Astrocyte (in vitro differentiated cells and primary cell): ENCODE measurements at places on chromosomes 5 and 9. TPM values are rescaled to one million over a fixed set of nuclear protein-coding genes. Genes with fewer than 3 reads are reported as not detected.

The CAVIN4 gene
- total RNA-seq: 4.2 and 6.0 TPM in 2 replicates

The IL4 gene
- total RNA-seq: not detected in 2 replicates

The MARCOL gene
- total RNA-seq: not detected in 2 replicates

The PCDHGB4 gene
- total RNA-seq: 13.6 and 15.7 TPM in 2 replicates

The STPG3 gene
- total RNA-seq: not detected in 2 replicates

The FBXO38 gene
- 36.2 and 38.8 TPM in 2 replicates for total RNA-seq

The PCDHB6 gene
- 0.50 and 0.70 TPM in 2 replicates for total RNA-seq

The MYMK gene
- not detected in 2 replicates for total RNA-seq

GRCh38 chr5:31492869-31493268 lies 39.0 kb downstream of the DROSHA start:
- peak; percentile 27 for DNase-seq

- DNase-seq: peak; percentile 43
These were observed 1379.9 kb downstream of the EFNA5 start for GRCh38 chr5:106290841-106291240.

DNA sequence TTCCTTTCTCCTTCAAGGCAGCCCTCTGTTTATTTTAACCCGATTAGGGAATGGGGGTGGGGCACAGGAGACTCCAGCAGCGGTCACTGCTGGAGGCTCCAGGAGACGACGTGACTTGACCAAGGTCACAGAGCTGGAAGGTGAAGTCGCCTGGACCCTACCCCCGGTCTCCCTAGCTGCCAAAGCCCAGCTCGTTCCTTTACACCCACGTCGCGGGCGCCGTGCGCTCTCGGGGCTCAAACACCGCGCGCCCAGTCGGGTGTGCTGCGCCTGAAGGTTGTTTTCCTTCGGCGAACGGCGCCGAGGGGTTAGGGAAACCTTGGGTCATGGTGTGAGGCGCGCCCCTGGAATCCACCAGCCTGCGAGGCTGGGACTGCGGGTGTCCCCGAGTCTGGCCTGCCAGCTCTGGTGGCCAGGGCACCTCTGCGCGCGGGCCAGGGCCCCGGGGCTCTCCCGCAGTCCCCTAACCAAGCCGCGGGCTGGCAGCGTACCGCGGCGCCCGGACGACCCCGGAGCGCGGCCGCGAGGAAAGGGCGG lies 747 bp upstream of the UNC5A start:
- no peak for DNase-seq

- DNase-seq: peak; percentile 6
These were observed 17.5 kb downstream of the OSTF1 start for GRCh38 chr9:75105841-75106240.

- DNase-seq: peak; percentile 25
These were observed 4.9 kb downstream of the FBXO38 start for GRCh38 chr5:148388696-148389095.

- peak; percentile 8 for DNase-seq
These were observed 13.6 kb upstream of the ERMP1 start for GRCh38 chr9:5846501-5846921.

DNA sequence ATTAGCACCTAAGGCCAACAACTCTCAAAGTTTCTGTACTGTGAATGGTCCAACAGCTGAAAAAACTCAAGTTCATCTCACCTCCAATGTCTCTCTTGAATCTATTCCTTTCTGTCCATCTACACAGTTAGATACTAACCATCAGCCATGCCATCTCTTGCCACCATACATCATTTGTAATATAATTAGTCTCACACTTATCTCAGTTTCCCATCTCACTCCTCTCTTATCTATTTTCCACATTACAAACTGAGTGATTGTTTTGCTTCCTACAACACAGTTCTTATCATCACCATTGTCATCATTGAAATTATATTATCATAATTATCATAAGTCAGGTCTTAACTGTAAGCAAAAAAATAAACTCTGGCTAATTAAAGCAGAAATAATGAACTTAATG lies 393.9 kb downstream of the PRELID2 start:
- no peak for DNase-seq

- no peak for DNase-seq
These were observed 198.9 kb downstream of the ENC1 start for GRCh38 chr5:74441616-74442015.

- DNase-seq: no peak
These were observed 198.8 kb downstream of the MAPKAP1 start for GRCh38 chr9:125508249-125508648.

DNA sequence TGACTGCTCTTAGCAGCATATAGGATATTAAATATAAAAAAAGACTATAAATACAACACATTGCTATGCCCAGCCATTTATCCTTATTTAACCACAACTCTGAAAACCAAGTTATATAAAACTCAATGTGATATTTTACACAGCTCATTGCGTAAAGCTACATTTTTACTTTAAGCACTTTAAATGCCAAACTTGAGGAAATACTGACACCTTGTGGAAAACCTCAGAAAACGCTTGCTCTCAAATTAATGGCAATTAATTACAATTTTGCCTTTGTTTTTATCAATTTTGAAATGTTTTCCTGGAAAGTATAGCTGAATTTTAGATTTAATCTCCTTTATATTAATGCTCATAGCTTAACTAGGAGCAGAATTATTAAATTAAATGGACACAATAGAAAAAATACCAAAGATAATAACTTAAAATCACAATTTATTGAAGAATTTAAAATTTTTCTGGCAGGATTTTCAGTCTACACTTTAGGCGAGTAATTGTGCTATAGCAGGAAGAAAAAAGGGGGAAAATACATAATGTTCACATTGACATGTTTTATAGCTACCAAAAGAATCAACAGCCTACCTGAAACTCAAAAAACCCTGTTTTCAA lies 25.2 kb upstream of the PLAC8L1 start:
- DNase-seq: peak; percentile 10

DNA sequence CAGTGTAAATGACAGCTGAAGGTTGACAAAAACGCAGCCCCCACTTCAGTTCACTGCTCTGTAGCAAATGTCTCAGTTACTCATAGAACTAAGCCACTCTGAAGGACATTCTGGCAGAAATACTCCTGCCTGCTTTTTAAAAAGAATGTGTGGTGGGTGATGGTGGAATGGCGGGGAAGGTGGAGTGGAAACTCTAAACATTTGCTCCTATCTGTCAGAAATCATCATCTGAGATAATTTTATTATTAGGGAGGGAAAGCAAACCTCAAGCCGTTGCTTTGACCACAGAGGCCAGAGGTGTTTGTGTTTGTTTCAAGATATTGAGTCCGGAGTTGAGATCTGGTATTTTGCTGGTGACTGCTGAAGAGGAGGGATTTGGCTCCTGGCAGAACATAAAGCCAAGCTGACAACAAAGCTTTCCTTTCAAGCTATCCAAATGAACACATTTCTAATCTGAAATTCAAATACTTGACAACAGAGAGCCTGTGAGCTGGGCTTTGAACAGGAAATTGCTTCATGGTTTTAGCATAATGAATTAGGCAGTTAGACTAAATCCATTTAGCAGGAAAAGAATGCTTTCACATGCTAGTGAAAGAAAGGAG lies 362.7 kb downstream of the CSNK1G3 start:
- peak; percentile 88 for DNase-seq

- peak; percentile 71 for DNase-seq
These were observed 10.8 kb upstream of the FOXD1 start for GRCh38 chr5:73459366-73459765.

DNA sequence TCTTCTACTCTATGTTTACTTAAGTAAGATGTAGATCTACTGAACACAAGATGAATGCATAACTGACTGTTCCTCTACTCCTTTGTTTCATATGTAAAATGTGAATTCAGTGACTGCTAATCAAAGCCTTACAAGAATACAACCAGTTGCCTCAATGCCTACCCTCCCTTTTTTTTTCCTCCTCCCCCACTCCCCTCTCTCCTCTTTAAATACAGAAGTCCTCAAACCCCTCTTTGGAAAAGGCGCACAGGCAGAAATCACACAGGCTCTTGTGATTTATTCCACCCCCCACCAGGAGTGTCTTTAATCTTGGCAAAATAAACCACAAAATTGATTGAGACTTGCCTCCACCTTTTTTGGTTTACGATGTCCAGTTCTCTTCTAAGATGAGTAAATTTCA lies 398.5 kb downstream of the DMAC1 start:
- DNase-seq: no peak

DNA sequence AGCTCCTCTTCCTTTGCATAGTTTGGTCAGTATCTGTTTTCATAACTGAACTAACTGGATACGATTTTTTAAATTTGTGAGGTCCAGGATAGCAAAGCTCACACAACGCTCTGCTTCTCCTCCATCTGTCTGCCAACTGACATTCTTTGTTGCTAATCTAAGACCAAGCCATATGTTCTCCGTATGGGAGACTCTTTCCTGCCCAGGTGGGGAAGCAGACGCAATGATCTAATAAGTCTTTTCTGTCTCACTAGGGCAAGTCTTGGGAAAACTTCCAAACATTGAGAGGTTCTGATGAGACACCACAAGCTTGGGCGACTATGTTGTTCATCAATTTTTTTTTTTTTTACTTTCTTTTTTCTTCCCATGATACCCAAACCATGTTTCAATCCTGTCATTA lies 558.5 kb downstream of the EFNA5 start:
- DNase-seq: no peak

DNA sequence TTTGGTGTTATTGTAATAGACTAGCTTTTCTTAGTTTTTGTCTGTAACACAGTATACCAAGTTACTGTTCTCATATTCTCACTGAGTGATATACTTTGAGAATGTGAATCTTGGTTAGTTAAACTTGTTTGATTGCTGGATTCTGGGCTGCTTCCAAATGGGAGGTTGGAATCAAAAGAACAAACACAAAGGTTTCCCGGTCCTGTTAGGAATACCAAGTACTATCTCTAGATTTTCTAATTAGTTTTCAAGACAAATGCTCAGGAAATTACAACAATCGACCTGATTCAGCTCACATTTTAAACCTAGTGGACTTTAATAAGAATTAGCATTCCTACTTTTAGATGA lies 244.3 kb downstream of the CSNK1G3 start:
- peak; percentile 21 for DNase-seq

- DNase-seq: no peak
These were observed 355.4 kb upstream of the PDE4D start for GRCh38 chr5:60248901-60249300.
